NT2/D1 (cell line): ENCODE measurements at places on chromosomes 12 and 14.

DNA sequence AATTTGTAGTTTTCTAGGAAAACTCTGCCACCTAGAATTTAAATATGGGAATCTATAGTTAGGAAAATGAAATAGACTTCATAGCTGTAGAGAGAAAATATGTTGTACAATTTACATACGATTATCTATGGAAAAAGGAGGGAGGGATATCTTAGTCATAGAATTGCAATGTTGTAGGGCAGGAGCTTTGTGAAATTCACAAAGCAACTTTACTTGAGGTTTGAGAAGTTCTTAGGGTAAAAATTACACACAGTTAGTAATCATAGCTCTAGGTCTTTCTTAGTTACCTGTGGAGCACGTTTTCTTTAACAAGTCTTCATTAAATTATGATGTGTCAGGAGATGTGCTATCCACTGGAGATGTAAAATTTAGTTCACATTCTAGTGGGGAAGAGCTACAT lies 61.4 kb upstream of the DBX2 start:
- no peak for DNase-seq

DNA sequence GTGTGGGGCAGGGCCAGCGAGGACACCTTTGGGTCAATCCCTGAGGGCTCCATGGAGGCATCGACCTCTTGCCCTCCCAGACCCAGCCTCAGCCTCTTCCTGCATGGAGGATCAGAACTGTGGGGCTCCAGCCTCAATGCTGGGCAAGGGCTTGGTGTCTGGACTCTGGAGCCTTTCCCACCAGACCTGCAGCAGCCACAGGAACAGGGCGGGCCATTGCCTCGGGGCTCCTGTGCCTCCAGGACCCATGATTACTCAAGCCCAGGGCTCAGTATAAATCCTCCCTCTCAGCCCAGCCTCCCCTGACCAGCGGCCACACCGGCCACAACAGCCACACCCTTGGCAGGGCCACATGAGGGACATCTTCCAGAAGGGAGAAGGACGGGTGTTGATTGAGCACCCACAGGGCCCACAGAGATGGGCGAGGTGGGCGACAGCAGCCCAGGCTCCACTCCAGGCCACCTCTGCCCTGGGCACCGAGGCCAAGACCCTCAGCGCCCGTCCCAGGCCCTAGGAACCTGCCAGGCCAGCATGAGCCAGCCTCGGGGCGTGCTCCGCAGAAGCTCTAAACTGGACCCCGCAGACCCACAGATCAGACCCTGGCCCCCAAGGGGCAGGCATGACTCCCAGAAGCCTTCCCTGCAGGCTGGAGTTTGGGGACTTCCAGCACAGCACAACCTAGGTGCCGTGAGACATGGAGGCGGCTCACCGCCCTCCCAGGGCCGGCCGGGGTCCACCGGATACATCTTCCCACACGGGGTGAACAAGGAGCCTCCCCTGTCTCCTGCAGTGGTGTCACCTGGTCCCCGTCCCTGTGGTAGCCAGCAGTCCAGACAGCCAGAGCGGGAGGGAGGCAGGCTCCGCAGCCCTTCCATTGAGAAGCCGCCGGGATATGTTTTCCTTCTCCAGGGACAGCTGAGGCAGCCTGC lies 25.1 kb downstream of the NCOR2 start:
- DNase-seq: no peak

DNA sequence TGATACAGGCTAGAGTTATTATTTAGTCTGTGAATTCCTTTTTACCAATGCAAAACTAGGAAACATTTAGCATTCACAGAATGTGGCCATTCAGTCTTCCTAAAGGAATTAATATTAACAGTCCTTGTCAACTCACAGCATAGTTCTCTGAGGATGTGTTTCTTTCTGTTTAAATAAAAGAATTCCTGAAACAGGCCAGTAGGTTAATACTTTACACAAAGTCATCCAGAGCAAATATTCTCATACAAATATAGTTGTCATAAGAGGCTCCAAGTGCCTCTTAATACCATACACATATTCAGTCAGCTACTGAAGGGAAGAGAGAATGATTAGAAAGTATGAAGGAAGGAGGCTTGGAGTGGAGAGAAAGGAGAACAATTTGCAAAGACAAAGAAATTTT lies 120.1 kb downstream of the LMNTD1 start:
- no peak for DNase-seq

- DNase-seq: no peak
These were observed 275.1 kb downstream of the IPO8 start for GRCh38 chr12:30420561-30420960.
